ENCODE measurements at places on chromosomes 3 and 15.

DNA sequence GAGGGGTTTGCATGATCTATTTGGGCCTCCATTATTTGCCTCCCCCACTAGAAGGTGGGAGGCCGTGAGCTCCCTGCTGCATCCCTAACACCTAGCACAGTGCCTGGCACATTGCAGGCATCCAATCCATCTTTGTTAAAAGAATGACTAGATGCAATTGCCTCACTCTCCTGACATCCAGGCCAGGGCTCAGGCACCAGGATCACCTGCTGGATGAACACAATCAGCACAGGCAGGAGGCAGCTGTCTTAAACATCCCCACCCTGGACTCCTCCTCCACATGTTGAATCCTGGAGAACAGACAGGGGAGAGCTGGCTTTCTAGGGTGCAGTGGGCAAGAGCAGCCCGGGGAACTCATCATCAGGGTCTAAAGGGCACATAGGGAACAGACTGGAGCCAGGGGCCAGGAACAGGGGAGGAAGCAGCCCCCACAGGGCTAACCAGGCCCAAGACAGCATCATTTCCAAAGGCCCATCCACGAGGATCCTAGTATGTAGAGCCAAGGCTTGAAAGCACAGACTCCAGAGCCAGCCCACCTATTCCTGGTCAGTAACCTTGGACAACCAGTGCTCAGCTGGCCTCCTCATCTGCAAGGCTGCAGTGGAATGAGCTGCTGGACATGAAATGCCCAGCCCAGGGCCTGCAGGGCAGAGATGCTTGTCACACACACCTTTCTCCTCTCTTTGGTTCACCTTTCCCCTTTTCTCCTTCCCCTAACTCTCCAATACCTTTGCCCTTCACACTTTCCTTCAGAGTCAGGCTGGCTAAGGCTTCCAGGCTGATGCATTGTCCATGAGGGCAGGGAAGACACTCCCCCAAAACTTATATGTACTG is 254.4 kb upstream of the TLE3 start:
- DNase-seq, result no peak

DNA sequence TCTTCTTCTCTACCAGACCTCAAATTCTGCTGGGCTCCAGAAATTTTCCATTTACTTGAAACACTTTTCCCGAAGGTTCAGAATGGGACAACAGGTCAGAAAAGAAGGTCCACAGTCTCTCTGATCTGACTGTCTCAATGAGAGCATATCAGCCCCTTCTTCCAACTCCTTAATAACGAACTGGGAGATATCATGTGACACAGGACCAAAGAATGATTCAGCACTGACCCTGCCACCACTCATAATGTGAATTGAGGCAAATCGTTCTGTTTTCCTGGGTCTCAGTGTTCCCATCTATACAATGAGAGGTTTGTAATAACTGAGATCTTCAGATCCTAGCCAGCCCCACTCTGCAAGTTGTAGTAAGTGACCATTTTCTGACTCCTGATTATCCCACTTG is 500.5 kb downstream of the NTRK3 start:
- DNase-seq, result no peak

DNA sequence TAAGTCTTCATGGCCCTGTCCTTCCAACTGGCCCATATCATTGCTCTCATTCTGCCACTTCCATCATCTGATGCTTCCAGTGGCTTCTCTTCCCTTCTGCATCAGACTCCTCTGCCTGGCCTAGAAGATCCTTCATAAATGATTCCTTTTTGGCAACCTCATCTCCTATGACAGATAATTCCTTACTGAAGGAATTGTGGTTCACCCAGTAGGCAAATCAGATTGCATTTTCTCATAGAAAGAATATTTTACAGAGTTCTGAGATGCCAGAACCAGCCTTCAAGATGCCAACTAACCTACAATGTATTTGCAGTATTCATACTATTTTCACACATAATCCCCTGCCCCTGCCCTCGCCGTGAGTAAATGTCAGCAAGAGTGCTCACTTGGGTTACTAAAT is 423.0 kb upstream of the TGFBR2 start:
- DNase-seq, result no peak

DNA sequence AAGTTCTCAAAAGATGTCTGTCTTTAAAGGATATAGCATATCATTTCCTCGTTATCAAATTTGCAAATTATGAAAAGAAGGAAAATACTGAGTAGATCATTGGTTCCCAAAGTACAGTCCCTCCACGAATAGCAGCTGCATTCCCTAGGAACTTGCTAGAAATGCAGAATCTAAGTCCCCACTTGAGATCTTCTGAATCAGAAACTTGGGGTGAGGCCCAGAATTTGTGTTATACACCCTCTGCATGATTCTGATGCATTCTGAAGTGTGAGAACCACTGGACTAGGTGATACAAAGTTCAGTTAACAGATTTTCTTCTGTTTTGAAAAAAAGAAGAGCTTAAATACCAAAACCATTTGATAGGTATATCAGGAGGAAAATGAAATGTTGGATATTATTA is 77.1 kb downstream of the SLC25A26 start:
- peak; percentile 75 for DNase-seq

DNA sequence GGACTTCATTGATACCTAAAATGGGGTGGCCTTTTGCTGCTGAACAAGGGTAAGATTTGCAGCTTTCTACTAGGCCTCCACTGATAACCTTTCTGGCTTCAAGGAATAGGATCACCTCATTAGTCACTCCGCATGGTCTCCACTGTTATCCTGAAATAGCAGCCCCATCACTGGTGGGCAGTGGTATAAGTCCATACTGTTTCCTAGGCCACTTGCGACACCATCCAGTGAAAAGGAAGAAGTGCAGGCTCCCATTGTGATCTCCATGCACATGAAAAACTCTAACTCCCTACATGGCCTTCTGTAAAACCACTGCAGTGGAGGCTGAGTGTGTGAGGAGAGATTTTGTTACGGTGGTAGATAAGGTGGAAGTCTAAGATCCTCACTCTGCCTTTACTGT is 1455.9 kb downstream of the SI start:
- DNase-seq, result no peak

- DNase-seq, result no peak
These were observed 156.9 kb downstream of the SUCNR1 start for GRCh38 chr3:152030320-152030719.

DNA sequence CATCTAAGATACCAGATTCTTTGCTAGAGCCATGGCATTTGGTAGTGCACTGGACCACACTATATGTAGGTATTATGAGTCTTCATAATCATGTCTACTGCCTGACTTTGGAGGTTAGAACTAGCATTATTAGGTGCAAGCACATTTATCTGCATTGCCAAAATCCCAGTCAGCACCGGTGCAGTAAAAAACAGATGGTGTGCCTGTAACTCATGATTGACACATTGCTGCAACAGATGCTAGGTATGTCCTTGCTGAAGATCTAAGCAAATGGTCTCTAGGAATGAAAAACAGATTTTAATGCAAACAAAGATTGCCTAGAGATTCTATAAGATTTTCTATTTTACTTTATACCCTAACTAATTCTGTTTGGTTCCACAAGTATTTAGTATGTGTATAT is 47.7 kb downstream of the MYO5A start:
- DNase-seq, result no peak

GRCh38 chr3:34619990-34620389 is 821.6 kb downstream of the PDCD6IP start:
- DNase-seq, result no peak

- peak; percentile 46 for DNase-seq
These were observed 33.7 kb downstream of the FILIP1L start for GRCh38 chr3:100080573-100080972.

DNA sequence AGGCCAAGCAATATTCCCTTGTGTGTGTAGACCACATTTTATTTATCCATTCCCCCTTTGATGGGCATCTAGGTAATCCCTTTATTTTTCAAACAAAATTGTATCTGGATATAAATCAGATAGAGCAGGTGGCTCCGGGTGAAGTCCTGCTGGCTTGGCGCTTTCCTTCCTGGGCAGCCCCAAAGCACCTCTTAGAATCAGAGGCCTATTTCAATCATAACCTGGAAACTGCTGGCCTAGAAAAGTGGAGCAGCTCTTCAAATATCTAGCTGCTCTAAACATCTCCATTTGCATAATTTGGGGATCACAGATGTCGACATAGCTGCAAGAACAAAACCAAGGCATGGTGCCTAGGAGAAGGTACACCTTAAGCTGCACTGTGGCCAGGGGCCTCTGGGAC is 40.2 kb downstream of the RASGRF1 start:
- DNase-seq, result no peak

GRCh38 chr15:77853008-77853328 is 220.3 kb upstream of the LINGO1 start:
- DNase-seq, result no peak

GRCh38 chr3:8851703-8852102 is 82.3 kb upstream of the OXTR start:
- peak; percentile 68 for DNase-seq

- no peak for DNase-seq
These were observed at the start of gene GCSAM for GRCh38 chr3:112132975-112133448. TSS of gene GCSAM (minus strand) at chr3:112133248. CDS start at chr3:112133120, 128 bp downstream.

DNA sequence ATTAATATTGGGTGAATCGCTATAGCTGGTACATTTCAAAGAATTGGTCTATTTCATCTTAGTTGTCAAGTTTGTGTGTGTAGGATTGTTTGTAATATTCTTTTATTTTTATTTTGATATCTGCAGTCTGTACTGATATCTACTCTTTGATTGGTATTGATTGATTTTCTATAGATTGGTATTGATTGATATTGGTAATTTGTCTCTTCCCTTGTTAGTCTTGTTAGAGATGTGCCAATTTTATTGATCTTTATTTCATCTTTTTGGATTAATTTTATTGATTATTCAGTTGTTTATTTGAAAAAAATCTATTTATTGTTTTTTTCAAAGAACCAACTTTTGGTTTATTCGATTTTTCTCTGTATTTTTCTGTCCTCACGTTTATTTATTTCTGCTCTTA is 61.4 kb downstream of the TM2D3 start:
- no peak for DNase-seq

DNA sequence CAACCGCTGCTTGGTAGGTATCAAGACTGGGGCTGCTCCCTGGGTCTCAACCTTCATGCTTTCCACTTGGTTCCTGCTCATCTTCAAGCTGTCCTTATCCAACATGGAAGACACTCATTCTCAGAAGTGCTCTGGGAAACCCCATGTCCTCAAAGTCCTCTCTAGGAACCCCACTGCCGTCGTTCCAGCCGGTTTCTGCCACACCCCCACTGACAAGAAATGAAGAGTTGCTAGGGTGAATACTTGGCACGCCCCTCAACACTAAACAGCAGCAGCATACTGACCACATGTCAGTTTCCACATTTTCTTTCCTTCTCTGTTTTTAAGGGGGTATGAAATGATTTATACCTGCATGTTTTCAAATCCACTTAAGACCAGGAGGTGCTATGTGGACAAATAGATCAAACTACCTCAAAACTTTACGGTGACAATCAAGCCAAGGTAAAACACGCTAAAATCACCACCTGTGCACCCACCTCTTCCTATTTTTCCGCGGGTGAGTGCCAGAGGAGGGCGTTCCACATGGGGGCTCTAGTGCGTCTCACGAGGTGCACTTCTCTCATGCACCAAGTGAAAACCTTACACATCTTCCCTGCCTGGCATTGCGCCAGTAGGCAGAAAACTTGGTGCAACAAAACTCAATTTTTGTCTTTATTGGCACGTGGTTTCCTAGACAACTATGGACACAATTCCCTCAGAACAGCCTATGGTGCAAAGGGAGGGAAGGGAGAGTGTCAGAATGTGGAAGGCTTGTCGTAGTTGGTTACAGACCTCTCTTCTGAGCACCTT is 125.1 kb downstream of the TJP1 start:
- DNase-seq, result no peak

DNA sequence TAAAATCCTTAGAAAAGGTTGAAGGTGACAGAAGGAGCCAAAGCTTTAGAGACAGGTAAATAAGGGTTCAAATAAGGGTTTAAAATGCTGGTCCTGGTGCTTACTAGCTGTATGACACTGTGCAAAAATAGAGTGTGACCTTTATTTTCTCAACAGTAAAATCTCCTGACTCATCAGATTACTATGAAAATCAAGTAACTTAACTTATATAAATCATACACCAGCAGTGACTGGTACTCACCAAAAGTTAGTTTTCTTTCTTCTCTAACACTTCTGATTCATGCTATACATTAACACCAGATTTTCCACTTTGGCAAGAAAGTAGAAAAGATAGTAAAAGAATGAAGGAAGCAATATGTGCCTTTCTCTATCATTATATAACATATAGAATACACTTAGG is 205.9 kb upstream of the GBE1 start:
- no peak for DNase-seq

GRCh38 chr3:11619946-11620652 is 23.6 kb downstream of the VGLL4 start:
- no peak for DNase-seq

DNA sequence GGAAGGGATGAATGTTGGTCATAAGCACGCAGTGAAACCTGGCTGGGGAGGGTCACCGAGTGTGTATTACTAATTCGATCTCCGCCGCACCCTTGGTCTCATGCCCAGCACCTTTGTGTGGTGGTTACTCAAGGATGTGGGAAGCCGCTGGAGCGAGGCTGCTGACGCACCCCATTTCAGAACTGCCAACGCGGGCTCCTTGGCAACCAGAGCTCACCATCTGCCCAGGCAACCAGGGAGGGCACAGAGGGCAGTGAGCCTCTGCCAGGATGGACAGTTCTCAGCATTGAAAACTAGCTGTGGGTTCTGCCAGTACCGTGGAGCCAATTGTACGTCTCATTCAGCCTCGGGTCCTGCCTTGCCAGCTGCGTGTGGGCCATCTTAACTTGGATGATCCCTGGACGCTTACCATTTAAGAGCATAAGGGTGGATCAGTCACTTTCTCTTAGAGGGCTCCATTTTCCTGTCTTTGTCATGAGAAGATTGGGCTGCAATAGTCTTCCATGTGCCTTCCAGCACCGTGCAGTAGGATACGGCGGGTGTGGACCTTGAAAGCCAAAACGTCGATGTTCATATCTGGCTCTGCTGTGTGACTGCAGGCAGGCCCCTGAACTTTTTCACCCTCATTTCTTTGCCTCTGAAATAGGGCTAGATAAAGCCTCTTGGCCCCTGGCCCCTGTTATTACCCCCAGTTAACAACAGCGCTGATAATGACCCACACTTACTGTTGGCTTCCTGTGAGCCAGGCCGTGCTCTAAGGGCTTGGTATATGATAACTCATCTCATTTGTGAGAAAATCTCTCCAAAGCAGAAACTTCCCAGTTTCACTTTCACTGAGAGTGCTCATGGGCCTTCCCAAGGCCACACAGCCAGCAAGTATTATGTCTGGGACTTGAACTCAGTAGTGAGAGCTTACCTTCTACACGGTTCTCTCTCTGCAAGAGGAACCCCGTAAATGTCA is 238.8 kb downstream of the OPA1 start:
- peak; percentile 97 for DNase-seq

All from astrocyte of the hippocampus (primary cell).